ENCODE measurements at places on chromosomes 3 and 15. TPM values are rescaled to one million over a fixed set of nuclear protein-coding genes. Genes with fewer than 3 reads are reported as not detected.

Gene CACNA2D2
- total RNA-seq = 28.1 TPM

Gene ZMYND10
- 0.61 TPM for total RNA-seq

GRCh38 chr15:64883100-64883581 is 28.6 kb upstream of the ANKDD1A start:
- H3K4me1 ChIP-seq = no peaks in the 10 kb centered on the region
- no peaks in the 10 kb centered on the region for H3K36me3 ChIP-seq

Gene CDCP1
- 12.9 TPM for total RNA-seq
